H7 (cell line): ENCODE measurements at places on chromosomes 3 and 15. TPM values are rescaled to one million over a fixed set of nuclear protein-coding genes. Genes with fewer than 3 reads are reported as not detected.

GRCh38 chr3:123298903-123299302, 97.2 kb downstream of the SEC22A start:
- DNase-seq = no peak

The VIPR1 gene
- 1.9 and 2.2 TPM in 2 replicates for total RNA-seq

DNA sequence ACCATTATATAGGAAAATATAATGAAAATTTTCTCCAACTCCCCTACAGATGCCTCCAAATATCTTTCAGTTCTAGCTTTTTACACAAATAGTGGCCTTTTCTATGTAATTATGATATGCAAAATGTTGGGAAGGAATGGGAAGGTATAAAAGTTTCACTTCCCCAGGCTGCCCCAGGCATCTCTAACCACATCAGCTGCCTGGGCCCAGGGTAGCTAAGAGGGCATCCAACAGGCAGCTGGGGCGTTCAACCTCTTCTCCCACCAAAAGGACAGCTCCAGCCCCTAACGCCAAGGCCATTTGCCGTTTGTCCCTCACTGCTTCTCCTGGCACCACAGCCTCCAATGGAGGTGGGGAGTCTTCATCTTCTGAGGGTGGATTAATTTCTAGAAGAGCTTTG, 188.1 kb upstream of the TSC22D2 start:
- no peak for DNase-seq

The IMPG2 gene
- 0.03 and 0.04 TPM in 2 replicates for total RNA-seq

DNA sequence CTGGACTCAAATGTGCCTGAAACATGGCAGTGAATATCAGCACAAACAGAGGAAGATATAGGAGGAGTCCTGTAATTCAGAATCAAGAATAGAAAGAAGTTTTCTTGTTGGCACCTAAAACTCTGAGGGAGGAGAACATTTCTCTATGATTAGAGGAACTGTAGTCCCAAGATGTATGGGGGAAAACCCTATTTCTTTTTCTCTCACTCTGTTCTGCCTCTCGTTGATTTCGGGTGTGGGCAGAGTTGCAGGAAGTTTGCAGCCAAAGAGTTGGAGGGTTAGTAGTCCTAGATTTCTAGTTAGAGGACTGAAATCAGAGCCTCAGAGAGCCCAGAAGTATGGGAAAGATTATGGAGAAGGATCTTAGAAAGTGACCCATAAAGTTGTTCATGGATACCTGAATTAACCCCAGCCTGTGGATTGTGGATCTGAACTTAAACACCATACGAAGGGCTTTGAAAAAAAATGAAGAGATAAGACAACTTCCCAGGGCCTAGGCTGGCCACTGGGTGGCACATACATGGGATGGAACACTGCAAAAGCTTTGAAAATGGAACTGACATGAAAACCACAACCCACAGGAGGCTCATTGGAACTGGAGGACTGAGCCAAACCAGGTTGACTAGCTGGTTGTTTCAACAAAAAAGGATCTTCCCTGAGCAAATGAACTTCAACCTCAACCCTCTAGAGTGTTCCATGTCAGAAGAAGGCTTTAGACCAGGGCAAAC, 34.6 kb downstream of the FMN1 start:
- no peak for DNase-seq

DNA sequence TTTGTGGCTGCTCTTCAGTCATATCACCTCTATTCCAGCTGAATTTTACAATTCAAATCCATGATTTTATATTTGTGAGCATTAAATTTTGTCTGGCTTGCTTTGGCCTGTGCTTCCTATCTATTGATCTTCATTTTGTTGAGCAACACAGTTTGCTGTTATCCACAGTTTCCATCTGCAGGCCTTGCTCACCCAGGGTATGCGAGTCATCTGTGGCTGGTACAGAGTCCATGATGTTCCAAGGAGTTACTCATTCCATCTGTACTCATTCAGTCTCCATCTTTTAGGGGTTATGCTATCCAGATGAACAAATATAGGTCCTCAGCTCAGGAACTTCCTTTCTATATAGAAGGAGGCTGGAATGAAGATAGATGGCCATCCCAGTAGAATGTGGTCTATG, 70.1 kb upstream of the CCK start:
- DNase-seq = no peak

DNA sequence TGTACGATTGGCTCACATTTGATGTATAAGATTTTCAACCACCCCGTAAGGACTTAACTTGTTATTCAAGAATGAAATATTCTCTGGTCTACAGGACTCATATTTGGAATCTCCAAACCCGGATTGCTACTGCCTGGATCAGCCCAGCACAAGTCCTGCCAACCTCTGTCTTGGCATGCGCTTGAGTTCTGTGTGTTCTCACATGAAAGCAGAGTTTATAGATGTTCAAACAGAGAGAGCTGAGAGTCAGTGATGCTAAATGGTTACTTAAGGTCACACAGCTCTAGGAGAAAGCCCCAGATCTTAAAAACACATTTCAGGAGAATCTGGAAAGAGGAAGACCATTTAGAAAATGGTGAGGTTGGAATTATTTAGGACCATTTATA, 268.0 kb upstream of the TBL1XR1 start:
- DNase-seq = no peak

DNA sequence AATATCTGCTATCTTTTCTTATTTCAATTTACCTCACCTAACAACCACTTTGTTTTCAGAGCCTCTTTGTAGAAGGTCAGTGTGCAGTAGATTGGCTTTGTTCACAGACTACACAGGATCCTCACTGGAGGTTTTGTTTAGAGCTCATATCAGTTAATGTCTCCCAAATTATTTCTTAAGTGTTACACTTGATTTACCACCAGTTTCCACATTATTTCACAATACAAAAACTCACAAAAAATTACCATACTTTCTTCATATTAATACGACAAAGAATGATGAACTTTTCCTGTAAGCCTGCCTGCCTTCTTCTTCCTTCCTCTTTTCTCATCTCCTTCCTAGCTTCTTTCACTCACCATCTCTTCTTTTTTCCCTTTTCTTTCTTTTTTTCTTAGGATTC, 133.3 kb downstream of the ALCAM start:
- DNase-seq = no peak

The CLDN1 gene
- total RNA-seq = 0.62 and 0.67 TPM in 2 replicates

DNA sequence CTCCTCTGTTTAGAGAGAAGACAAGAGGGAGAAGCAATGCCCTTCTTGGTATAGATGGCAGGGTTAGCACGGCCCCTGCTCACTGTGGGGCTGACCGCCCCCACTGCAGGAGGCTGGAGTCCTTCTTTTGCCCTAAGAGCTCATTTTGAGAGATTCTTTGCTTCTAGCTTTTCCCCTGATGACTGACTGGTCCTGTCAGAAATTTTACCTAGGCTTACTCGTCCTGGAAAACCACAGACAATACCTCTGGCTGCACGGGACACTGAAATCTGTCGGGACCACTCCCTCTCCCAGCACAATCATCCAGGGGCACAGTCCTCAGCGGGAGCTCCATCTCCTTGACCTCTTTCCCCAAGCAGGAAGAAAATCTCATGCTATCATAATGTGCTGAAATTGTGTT, 143.0 kb upstream of the RGMA start:
- DNase-seq = no peak

DNA sequence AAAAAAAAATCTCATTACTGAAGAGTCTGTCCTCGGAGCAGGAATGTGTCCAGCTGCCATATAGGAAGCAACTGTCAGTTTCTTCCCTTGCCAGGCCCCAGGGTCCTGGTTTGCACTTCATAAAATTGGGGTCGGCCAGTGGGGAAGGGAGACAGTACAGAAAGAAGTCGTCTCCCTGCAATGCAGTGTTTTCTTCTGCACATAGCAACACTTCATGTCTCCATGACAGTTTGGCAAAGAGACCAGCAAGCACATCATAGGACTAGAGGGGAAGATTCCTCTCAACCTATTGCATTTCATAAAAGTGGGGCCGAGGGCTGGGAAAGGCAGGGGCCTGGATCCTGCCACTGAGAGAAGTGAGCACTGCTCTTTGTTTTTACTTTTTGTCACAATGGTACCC, 138.2 kb upstream of the HACD2 start:
- no peak for DNase-seq

- no peak for DNase-seq
Observed at GRCh38 chr3:183545708-183546107, 9.8 kb downstream of the KLHL6 start.

The CPLX3 gene
- total RNA-seq = 0.03 TPM in 1 of 2 replicates, not detected in the other

DNA sequence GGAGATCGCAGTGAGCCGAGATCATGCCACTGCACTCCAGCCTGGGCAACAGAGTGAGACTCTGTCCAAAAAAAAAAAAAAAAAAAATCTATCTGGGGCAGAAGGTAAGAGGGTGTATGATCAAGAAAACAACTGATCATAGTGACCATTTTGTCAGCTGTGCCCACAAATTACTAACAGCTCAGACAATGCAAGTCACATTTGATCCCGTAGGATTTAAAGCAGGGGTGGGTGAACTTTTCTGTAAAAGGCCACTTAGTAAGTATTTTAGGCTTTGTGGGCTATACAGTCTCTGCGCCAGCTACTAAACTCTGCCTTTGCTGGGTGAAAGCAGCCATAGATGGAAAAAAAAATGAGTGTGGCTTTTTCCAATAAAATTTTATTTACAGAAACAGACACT, 57.6 kb upstream of the ABI3BP start:
- no peak for DNase-seq

- no peak for DNase-seq
Observed at GRCh38 chr3:143001034-143001368, 369 bp upstream of the U2SURP start.

The TEX9 gene
- 7.2 and 8.8 TPM in 2 replicates for total RNA-seq

The ROPN1 gene
- not detected in 2 replicates for total RNA-seq

The TIMP4 gene
- total RNA-seq = 22.9 and 40.3 TPM in 2 replicates

DNA sequence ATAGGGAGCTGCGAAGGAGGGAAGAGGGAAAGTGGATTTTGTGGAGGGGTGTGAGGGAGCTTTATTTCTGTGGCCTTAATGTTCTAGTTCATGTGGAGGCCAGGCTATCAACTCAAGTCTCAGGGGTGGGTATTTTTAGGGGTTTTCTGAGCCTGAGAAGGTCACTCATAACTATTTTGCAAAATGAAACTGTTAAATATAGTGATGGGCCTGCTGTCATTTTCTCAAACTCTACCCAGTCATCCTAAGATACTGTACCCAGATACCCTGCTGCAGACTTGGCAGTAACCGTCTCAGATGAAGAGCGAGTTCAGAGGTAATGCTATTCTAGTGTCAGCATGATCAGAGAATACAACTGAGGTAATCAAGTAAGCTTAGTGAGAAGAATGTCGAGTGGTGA, 545.0 kb upstream of the TBL1XR1 start:
- no peak for DNase-seq

DNA sequence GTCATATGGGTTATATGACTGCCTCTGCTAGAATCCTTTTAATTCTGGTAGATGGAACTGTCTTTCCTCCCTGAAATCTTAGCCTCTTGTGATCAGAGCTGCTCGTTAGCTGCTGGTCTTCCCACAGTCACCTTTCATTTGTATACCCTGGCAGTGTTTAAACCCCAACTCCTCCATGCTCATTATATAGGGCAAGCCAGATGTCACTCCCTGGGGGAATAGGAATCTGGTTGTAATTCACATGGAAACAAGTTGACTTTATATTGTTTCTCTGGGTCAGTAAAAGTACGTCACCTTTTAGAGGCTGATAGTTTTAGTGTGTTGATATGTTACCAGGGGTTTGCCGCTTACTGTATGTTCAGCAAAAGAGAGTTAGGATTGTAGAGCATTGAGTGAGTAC, 103.5 kb downstream of the ITPR1 start:
- no peak for DNase-seq

DNA sequence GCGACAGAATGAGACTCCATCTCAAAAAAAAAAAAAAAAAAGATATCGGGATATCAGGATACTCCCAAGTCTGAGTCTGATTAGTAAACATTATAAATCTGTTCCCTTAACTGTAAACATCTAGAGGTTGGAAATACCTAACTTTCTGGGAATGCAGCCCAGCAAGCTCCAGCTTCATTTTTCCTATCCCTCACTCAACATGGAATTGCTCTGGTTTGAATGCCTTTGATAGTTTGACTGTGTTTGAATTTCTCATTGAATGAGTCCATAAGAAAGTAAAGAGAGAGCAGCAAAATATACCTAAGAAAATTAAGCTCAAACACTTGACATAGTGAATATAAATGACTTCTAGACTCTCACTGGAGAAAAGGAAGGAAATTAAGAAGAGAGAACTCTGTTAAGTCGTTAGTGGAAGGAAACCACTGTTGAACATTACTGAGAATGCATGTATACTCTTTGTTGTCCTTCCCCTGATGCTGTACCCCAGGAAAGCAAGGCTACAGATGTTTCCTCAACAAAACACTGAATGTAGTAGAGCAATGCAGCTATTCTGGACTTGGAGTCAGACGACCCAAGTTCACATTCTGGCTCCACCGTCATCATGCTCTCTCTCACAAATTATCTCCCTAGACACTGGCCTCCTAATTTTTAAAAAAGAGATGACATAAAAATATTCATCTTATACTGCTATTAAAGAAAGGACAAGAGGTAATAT, 62.4 kb downstream of the CD200 start:
- DNase-seq = no peak

The MKRN2OS gene
- not detected in 2 replicates for total RNA-seq

The CIDEC gene
- total RNA-seq = not detected in 2 replicates

DNA sequence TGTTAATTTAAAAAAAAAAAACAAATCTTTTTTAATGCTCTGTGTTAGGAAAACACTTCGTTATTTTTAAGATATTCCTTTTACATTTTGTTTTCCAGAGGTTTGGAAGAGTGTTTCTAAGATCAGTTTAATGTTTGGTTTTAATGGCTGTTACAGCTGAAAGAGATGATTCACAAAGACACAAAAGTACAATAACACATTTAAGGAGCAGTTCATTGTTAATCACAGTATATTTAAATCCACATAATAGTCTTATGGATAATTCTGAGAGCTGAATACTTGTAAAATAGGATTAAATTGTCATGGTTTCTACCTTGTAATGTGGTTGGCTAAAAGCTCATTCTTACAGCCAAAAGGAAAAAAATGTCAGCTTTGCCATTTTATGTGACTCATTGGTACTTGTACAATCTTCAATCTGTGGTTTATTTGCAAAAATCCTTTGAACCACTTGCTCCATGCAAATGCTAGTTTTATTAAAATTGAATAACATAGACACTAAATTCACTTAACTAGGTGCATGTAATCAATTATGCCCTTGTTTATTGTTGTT, 426.4 kb downstream of the NLGN1 start:
- DNase-seq = no peak

The CASR gene
- total RNA-seq = 0.10 and 0.15 TPM in 2 replicates
